ENCODE measurements at places on chromosomes 7 and 10. TPM values are rescaled to one million over a fixed set of nuclear protein-coding genes. Genes with fewer than 3 reads are reported as not detected.

DNA sequence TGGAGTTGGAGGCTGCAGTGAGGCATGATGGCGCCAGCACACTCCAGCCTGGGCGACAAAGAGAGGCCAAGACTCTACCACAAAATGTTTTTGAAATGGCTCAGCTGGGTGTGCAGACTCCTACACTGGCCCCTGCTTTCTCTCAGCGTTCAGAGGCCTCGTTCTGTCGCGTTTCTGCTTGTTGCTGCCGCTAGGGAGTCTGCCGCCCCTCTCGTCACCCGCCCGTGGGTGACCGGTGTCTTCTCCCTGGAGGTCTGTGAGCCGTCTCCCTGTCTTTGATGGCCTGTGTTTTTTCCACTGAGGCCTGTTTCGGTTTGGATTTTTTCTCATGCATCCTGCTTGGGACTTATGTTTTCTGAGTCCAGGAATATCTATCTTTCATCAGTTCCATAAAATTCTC, 23.6 kb upstream of the UNCX start:
- H3K27me3 ChIP-seq = peaks cover 62% of the 10 kb centered on the region
- no peak overlapping the region for H3K4me3 ChIP-seq
- DNase-seq = no peak
- H3K27ac ChIP-seq = no peak overlapping the region

Gene CDNF
- 0.83 TPM for total RNA-seq

- no peak overlapping the region for H3K4me3 ChIP-seq
- H3K36me3 ChIP-seq = no peaks in the 10 kb centered on the region
- DNase-seq = no peak
- H3K27me3 ChIP-seq = no peaks in the 10 kb centered on the region
- H3K27ac ChIP-seq = no peak overlapping the region
Measured at GRCh38 chr7:14691034-14691433, 211.5 kb downstream of the DGKB start.

Gene PTF1A
- not detected for total RNA-seq

- H3K4me1 ChIP-seq = no peaks in the 10 kb centered on the region
- DNase-seq = no peak
- H3K36me3 ChIP-seq = no peaks in the 10 kb centered on the region
- H3K4me3 ChIP-seq = no peak overlapping the region
- H3K27me3 ChIP-seq = no peaks in the 10 kb centered on the region
Measured at GRCh38 chr7:70237256-70237655, 639.0 kb downstream of the AUTS2 start.

Gene GJD4
- total RNA-seq = not detected

- no peak overlapping the region for H3K27ac ChIP-seq
- H3K27me3 ChIP-seq = no peaks in the 10 kb centered on the region
- peaks cover 9% of the 10 kb centered on the region for H3K4me1 ChIP-seq
- no peak overlapping the region for H3K4me3 ChIP-seq
- H3K36me3 ChIP-seq = peaks cover 79% of the 10 kb centered on the region
Measured at GRCh38 chr10:97463363-97464132, 17.6 kb downstream of the ZDHHC16 start.

GRCh38 chr7:13069841-13070240, 382.4 kb downstream of the ARL4A start:
- no peak overlapping the region for H3K4me3 ChIP-seq
- peaks cover 6% of the 10 kb centered on the region for H3K4me1 ChIP-seq
- no peak overlapping the region for H3K27ac ChIP-seq
- no peaks in the 10 kb centered on the region for H3K27me3 ChIP-seq
- H3K36me3 ChIP-seq = no peaks in the 10 kb centered on the region
- peak; percentile 61 for DNase-seq

- no peak overlapping the region for H3K4me3 ChIP-seq
- H3K4me1 ChIP-seq = no peaks in the 10 kb centered on the region
- H3K27ac ChIP-seq = no peak overlapping the region
- DNase-seq = peak; percentile 63
- H3K36me3 ChIP-seq = no peaks in the 10 kb centered on the region
Measured at GRCh38 chr7:29408841-29409243, 154.8 kb upstream of the PRR15 start.

Gene BTBD16
- not detected for total RNA-seq

DNA sequence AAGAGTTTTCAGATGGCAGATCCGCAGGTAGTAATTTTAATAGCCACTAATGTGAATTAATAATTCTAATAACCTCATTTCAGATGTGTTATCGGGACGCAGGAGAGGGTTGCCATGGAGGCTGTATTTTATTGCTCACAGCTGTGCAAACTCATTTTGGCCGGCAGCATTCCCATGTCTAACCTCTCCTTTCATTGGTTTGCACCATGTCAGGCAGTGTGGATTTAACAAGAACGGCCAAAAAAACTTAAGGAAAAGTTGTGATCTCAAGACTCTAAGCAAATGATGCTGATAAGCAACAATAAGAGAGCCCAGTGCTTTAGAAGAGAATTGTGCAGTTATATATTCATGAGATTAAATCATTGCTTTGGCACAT, 88.7 kb upstream of the NRP1 start:
- H3K27me3 ChIP-seq = no peaks in the 10 kb centered on the region
- peaks cover 3% of the 10 kb centered on the region for H3K4me1 ChIP-seq
- no peaks in the 10 kb centered on the region for H3K36me3 ChIP-seq
- H3K4me3 ChIP-seq = no peak overlapping the region
- DNase-seq = no peak
- no peak overlapping the region for H3K27ac ChIP-seq

DNA sequence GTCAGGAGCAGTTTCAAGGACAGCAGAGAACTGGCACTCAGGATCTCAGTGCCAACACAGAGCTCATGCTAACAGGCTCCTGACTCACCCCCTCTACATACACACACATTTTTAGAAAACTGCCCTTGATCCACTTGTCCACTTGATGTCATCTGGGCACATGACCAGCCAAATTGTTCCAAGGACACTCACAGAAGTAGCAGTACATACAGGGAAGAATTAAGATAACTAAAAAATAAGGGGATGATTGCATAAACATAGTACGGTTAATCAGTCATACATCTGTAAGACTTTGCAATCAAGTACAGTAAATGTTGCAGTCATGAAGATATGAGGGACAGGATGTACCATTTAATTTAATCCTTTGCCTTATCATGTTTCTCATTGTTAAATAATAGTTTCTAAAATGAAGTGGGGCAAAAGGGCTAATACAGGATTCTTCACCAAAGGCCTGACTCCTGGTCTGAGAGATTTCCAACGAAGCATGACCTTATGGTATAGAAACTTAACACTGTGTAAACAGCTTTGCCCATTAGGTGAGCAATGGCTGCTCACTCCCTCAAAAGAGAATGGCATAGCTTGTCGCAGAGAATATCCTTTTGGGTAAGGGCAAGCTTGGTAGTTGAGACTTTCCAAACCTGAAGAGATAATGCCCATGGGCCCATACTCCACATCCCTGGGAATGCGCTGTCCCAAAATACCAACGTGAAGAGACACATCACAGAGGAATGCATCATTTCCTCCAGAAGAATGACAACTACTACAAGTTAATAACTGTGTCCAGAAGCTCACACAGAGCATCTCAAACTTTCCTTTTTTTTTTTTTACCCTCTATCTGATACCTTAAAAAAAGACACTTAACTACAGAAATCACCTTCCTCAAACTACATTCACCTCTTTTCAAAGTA, 94.1 kb downstream of the ARMH3 start:
- H3K27ac ChIP-seq = no peak overlapping the region
- H3K27me3 ChIP-seq = no peaks in the 10 kb centered on the region
- 0 out of 2 replicates have a peak, but pooled peaks cover 2% of the 10 kb centered on the region for H3K36me3 ChIP-seq
- DNase-seq = peak; percentile 41
- H3K4me1 ChIP-seq = peaks cover 3% of the 10 kb centered on the region

DNA sequence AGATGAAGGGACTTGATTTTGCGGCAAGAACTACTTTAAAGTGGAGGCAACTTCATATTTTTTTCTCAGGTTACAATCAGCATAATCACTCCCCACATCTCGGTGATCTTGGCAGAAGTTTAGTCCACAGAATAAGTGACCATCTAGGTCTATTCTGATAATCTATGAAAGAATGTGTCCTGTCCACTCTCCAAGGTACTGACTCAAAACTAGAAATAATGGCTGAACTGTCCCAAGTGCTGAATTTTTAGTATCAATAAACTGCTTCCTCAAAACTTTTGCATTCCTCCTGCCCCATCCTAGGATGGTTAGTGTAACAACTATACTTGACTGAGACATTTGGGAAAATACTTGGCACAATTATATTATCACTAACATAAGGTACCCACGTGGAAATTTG, 10.9 kb upstream of the CHRM2 start:
- no peak overlapping the region for H3K27ac ChIP-seq
- H3K4me3 ChIP-seq = no peak overlapping the region
- no peaks in the 10 kb centered on the region for H3K4me1 ChIP-seq
- no peaks in the 10 kb centered on the region for H3K27me3 ChIP-seq

DNA sequence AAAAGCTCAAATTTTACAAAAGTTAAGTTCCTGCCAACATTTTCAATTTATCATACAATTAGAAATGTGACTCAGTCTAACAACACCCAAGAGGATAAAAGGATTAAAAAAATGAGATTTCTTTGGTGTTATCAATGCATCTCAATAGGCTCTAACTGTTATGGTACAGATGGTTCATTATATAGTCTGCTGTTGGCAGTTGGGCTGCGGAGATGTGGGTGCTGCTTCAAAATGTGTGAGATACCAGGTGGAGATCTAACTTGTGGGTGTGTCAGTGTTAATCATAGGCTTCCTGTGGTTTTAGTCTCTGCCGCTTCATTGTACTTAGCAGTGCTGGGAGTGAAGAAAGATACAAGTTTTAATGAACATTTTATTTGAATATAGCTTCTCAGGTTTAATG, 231.2 kb downstream of the EXOC4 start:
- H3K36me3 ChIP-seq = peaks cover 5% of the 10 kb centered on the region
- H3K27me3 ChIP-seq = no peaks in the 10 kb centered on the region
- no peak for DNase-seq
- no peaks in the 10 kb centered on the region for H3K4me1 ChIP-seq
- H3K4me3 ChIP-seq = no peak overlapping the region

- H3K4me1 ChIP-seq = peaks cover 10% of the 10 kb centered on the region
- H3K27me3 ChIP-seq = no peaks in the 10 kb centered on the region
- H3K4me3 ChIP-seq = no peak overlapping the region
- peak; percentile 54 for DNase-seq
- H3K27ac ChIP-seq = no peak overlapping the region
Measured at GRCh38 chr7:46387646-46388045, 466.6 kb upstream of the IGFBP3 start.

DNA sequence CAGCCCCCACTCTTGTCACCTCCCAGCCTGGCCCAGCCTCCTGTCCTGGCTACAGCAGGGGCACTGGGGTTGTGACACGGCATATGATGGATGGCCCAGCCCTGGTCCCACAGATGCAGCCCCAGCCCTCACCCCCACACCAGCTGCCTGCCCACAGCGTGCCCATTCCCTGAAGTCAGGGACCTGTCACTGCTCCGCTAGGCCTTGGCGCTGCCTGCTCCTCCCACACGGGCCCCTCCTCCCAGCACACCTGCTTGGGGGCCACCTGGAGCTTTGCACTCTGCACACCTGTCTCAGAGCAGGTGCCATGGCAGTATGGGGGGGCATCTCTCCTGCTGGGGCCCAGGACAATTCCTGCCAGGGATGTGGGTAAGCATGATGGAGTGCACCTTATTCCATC, 3.5 kb downstream of the GCK start:
- H3K36me3 ChIP-seq = no peaks in the 10 kb centered on the region
- no peak for DNase-seq
- H3K4me3 ChIP-seq = no peak overlapping the region
- H3K27ac ChIP-seq = no peak overlapping the region
- peaks cover 2% of the 10 kb centered on the region for H3K4me1 ChIP-seq
- H3K27me3 ChIP-seq = peaks cover 22% of the 10 kb centered on the region

Gene ARHGAP22
- total RNA-seq = 35.3 TPM

GRCh38 chr7:85103357-85103756, 83.5 kb downstream of the SEMA3D start:
- no peaks in the 10 kb centered on the region for H3K36me3 ChIP-seq
- no peaks in the 10 kb centered on the region for H3K4me1 ChIP-seq
- no peak overlapping the region for H3K27ac ChIP-seq
- H3K4me3 ChIP-seq = no peak overlapping the region

- H3K4me1 ChIP-seq = peaks cover 7% of the 10 kb centered on the region
- no peak overlapping the region for H3K4me3 ChIP-seq
- DNase-seq = peak; percentile 61
- no peaks in the 10 kb centered on the region for H3K27me3 ChIP-seq
- H3K27ac ChIP-seq = no peak overlapping the region
Measured at GRCh38 chr7:7799138-7799537, 80.7 kb upstream of the RPA3 start.

DNA sequence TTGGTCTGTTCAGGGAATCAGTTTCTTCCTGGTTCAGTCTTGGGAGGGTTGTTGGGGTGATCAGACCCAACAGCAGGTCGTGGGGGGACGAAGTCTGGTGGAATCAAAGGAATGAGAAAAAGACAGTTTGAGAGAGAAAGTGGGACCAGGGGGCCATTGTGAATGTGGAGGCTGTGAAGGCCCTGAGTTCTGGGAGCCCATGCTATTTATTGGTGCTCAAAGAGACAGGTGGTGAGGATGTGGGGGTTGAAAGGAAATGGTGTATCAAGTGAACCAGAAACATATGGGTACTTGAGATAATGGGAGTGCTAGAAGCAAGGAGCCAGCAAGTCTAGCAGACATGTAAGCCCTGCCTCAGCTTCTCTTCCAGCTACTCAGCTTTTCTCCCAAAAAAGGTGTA, 84.1 kb downstream of the CCSER2 start:
- no peaks in the 10 kb centered on the region for H3K4me1 ChIP-seq
- no peak overlapping the region for H3K4me3 ChIP-seq
- DNase-seq = no peak
- peaks cover 8% of the 10 kb centered on the region for H3K36me3 ChIP-seq
- no peaks in the 10 kb centered on the region for H3K27me3 ChIP-seq
- H3K27ac ChIP-seq = no peak overlapping the region

Gene SYCE1
- not detected for total RNA-seq

DNA sequence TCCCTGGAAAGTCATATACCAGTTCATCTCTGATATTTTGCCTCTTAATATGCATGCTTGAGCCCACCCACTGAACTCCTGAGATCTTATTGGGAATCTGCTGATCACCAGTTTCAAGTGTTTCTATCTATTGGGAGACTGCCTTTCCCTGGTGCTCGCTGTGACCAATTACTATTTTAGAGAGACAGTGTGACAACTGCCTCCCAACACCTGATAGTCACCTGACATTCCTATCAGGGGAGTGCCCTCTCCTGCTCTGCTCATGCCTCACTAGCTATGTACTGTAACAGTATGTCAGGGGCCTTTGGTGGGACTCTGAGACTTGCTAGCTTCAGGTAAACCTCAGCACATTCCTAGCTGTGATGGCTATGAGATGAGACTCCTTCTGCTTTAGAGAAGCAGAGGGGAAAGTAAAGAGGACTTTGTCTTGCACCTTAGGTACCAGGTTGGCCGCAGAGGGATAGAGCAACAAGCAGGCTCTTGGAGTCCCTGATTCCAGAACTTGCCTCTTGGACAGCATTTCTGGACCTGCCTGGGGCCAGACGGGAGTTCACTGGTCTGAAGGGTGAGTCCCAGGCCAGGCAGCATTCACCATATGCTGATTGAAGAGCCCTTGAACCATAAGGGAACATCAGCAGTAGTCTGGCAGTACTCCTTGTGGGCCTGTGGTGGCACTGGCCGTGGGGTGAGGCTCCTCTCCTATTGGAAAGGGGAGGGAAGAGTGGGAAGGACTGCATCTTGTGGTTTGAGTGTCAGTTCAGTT, 34.4 kb upstream of the ARHGAP12 start:
- H3K27ac ChIP-seq = no peak overlapping the region
- DNase-seq = no peak
- H3K4me1 ChIP-seq = no peaks in the 10 kb centered on the region
- no peaks in the 10 kb centered on the region for H3K27me3 ChIP-seq
- no peaks in the 10 kb centered on the region for H3K36me3 ChIP-seq
- no peak overlapping the region for H3K4me3 ChIP-seq

All from IMR-90 (cell line).